Ascending aorta (tissue), 2 donors: ENCODE measurements at places on chromosomes 12 and 14.

GRCh38 chr14:76015668-76016067, 30.1 kb downstream of the IFT43 start:
- peaks cover 12% of the 10 kb centered on the region for H3K36me3 ChIP-seq
- H3K27me3 ChIP-seq: no peaks in the 10 kb centered on the region
- DNase-seq: no peak

DNA sequence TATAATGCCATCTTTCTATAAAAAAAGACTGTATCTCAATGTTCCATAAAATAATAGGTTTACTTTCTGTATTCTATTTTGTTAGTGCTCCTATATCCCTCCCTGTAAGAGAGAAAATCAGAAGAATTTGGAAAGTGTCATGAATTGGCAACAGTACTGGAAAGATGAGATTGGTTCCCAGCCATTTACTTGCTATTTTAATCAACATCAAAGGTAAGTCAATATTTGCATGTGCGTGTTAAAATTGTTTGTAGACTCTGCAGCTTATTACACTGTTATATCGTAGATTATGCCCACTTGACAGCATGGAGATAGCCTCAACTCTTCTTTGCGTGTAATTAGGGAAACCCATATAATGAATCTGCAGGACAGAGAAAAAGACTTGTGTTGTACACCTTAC, 34.0 kb downstream of the KCNMB4 start:
- H3K27ac ChIP-seq: no peak overlapping the region
- no peak overlapping the region for H3K4me3 ChIP-seq
- H3K27me3 ChIP-seq: no peaks in the 10 kb centered on the region

DNA sequence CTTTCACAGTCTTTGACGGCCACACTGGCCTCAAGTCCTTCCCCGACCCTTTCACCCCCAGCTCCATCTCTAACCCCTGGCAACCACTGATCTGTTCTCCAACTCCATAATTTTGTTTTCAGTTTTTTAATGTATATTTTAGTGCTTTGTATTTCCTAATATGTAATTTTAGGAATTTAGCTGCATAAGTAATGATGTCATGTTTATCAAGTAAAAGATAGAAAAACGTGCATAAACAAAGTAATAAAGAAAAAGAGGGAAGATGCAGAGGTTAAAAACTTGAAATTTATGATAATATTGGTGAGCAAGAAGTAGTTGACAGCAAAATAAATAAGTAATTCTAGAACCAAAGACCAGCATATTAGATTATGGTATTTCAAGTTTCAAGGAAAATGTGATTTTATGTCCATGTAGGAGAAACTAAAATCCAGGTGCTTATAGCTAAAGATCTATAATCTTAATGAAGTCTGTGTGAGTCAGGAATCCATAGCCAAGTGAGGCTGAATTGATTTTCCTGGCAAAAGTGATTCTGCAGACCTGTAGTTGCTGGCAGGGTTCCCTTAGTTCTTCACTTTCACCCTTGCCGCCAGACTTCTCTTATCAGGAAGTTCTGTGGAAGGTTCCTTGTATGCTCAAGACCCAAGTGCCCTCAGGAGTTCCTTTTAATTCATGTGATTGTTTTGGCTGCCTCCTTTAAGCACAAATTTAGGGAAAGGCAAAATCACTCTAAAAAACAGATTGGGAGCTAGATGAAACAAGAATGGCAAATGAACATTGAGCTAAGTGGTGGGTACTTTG, 24.4 kb downstream of the FBXW8 start:
- H3K4me1 ChIP-seq: no peaks in the 10 kb centered on the region
- H3K27ac ChIP-seq: no peak overlapping the region
- H3K27me3 ChIP-seq: no peaks in the 10 kb centered on the region
- no peak for DNase-seq

- no peaks in the 10 kb centered on the region for H3K27me3 ChIP-seq
- H3K4me3 ChIP-seq: no peak overlapping the region
- peak overlapping the region; percentile 95 for H3K27ac ChIP-seq
- peak; percentile 67 for DNase-seq
Measured at GRCh38 chr12:53061404-53062010, 11.6 kb downstream of the TNS2 start.

DNA sequence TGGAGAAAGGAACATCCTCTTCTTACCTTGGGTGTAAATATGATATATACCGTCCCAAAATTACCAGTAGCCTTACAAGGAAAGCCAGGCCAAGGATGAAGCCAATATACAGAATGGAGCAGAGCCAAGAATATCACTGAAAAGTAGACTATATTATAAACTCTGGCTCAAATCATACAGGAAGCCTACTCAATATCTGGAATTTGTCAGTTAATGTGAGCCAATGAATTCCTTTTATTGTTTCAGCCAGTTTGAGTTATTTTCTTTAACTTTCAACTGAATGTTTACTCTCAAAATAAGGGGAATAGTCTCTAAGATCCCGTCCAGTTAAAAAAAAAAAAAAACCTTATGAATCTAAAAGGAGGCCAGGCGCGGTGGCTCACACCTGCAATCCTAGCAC, 9.8 kb upstream of the DENND5B start:
- H3K4me1 ChIP-seq: no peaks in the 10 kb centered on the region
- no peaks in the 10 kb centered on the region for H3K27me3 ChIP-seq
- H3K36me3 ChIP-seq: no peaks in the 10 kb centered on the region

DNA sequence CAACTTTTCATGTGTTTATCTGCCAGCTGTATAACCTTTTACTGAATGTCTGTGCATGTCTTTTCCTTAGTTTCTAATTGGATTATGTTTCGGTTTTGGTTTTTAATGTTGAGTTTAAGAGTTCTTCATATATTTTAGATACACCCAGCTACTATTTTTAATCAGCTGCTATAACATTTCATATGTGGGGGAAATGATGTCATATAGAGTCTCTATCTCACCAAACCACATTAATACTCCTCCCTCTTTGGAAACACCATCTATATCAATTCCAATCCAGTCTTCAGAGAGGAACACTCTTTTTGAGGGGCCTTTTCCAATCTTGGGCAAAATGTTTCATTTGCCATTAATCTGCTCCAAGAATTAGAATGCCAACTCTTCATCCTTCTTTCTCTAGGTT, 28.5 kb upstream of the GCH1 start:
- DNase-seq: no peak
- H3K36me3 ChIP-seq: no peaks in the 10 kb centered on the region
- no peaks in the 10 kb centered on the region for H3K27me3 ChIP-seq
- no peak overlapping the region for H3K27ac ChIP-seq
- H3K4me1 ChIP-seq: no peaks in the 10 kb centered on the region

GRCh38 chr12:104171785-104172569, 34.0 kb upstream of the NFYB start:
- no peak for DNase-seq
- no peak overlapping the region for H3K27ac ChIP-seq
- H3K4me3 ChIP-seq: no peak overlapping the region
- no peaks in the 10 kb centered on the region for H3K27me3 ChIP-seq
- H3K4me1 ChIP-seq: peaks cover 2% of the 10 kb centered on the region

- no peak overlapping the region for H3K27ac ChIP-seq
- no peaks in the 10 kb centered on the region for H3K36me3 ChIP-seq
- no peak for DNase-seq
- H3K4me3 ChIP-seq: no peak overlapping the region
- no peaks in the 10 kb centered on the region for H3K27me3 ChIP-seq
Measured at GRCh38 chr14:61466905-61467280, 145.5 kb downstream of the PRKCH start.

GRCh38 chr12:32589165-32589865, 89.8 kb upstream of the DNM1L start:
- no peaks in the 10 kb centered on the region for H3K4me1 ChIP-seq
- H3K4me3 ChIP-seq: no peak overlapping the region
- no peaks in the 10 kb centered on the region for H3K27me3 ChIP-seq
- DNase-seq: no peak

GRCh38 chr12:94704452-94705306, 54.3 kb upstream of the TMCC3 start:
- no peak overlapping the region for H3K27ac ChIP-seq
- H3K4me1 ChIP-seq: no peaks in the 10 kb centered on the region
- H3K36me3 ChIP-seq: no peaks in the 10 kb centered on the region
- no peaks in the 10 kb centered on the region for H3K27me3 ChIP-seq
- no peak for DNase-seq

DNA sequence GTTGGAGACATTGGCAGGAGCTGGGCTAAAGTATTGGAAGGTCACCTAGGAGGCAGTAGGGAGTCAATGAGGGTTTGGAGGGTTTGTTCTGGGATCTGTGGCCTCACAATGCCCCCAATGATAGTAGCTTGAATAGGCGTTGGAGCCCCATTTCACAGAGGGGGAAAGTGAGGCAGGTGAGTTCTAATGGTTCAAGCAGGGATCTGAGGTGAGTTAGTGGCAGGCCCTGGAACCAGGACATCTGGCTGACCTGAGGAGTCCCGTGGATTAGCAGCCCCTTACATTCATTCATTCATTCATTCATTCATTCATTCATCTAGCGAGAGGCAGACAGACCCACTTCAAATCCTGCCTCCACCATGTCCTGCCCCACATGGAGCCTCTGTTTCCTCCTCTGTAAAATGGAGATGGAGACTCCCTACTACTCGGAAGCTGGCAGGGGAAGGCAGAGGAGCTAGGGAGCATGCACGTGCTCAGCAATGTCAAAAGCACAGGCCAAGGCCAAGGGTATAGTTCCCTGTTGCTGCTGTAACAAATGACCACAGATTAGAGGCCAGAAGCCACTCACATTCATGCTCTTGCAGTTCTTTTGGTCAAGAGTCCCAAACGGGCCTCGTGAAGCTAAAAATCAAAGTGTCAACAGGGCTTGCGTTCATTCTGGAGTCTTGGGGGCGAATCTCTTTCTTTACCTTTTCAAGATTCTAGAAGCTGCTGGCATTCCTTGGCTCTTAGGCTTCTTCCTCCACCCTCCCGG, 2.2 kb upstream of the TMEM119 start:
- no peak overlapping the region for H3K27ac ChIP-seq
- no peak for DNase-seq
- H3K4me1 ChIP-seq: no peaks in the 10 kb centered on the region
- no peaks in the 10 kb centered on the region for H3K36me3 ChIP-seq
- H3K27me3 ChIP-seq: no peaks in the 10 kb centered on the region

DNA sequence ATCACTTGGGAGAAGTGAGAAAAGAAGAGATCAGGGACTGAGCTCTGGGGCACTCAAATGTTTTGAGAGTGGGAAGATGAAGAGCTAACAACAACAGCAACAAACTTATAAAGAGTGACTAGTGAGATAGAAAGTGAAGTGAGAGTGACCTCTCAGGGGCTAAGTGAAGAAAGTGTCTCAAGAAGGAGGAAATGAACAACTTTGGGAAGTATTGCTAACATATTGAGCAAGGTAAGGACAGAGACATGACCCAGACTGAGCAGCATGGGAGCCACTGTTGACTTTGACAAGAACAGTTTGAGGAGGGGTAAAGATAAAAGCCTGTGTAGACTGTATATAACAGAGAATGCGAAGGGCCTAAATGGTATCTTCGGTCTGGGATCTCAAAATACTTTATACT, 155.1 kb upstream of the BTG1 start:
- H3K4me3 ChIP-seq: no peak overlapping the region
- H3K36me3 ChIP-seq: no peaks in the 10 kb centered on the region
- no peaks in the 10 kb centered on the region for H3K4me1 ChIP-seq

DNA sequence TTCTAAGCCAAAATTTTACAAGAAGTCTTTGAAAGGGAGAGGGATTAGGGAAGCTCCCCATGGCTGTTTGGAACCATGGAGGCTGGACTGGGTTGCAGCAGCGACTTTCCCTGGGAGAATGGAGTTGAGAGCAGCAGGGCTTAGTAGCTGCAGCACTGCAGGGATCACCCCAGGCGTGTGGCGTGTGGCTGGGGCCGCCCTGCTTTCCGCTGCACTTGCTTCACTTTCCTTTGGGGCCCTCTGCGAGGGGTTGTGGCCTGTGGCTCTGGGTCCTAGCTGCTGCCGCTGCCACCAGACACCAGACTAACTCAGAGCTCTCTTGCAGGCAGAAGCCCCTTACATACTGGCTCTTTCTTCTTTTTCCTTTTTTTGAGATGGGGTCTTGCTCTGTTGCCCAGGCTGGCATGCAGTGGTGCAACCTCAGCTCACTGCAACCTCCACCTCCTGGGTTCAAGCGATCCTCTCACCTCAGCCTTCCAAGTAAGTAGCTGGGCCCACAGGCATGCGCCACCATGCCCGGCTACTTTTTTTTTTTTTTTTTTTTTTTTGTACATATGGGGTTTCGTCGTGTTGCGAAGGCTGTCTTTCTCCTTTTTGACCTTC, 25.4 kb downstream of the CCDC62 start:
- no peaks in the 10 kb centered on the region for H3K27me3 ChIP-seq
- no peak overlapping the region for H3K4me3 ChIP-seq
- H3K4me1 ChIP-seq: no peaks in the 10 kb centered on the region

DNA sequence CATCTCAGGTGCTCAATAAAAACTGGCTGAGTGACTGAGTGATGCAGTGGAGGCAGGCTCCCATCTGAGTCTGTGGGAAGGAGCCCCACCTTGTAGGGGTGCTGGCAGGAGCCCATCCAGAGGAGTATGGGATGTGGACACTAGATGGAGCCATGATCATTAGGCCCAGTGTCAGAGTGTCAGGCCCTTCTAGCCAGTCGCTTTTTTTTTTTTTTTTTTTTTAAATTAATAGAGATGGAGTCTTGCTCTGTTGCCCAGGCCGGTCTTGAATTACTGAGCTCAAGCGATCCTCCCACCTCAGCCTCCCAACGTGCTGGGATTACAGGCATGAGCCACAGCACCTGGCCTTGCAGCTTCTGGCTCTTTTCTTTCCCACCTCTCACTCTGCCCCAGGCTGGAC, 11.5 kb downstream of the RITA1 start:
- H3K27me3 ChIP-seq: no peaks in the 10 kb centered on the region
- no peak overlapping the region for H3K27ac ChIP-seq
- peak; percentile 90 for DNase-seq
- H3K36me3 ChIP-seq: peaks cover under 1% of the 10 kb centered on the region
- peaks cover 21% of the 10 kb centered on the region for H3K4me1 ChIP-seq
